ENCODE measurements at places on chromosomes 6 and 20.

GRCh38 chr6:34374069-34374468, 18.4 kb downstream of the NUDT3 start:
- no peak for DNase-seq

DNA sequence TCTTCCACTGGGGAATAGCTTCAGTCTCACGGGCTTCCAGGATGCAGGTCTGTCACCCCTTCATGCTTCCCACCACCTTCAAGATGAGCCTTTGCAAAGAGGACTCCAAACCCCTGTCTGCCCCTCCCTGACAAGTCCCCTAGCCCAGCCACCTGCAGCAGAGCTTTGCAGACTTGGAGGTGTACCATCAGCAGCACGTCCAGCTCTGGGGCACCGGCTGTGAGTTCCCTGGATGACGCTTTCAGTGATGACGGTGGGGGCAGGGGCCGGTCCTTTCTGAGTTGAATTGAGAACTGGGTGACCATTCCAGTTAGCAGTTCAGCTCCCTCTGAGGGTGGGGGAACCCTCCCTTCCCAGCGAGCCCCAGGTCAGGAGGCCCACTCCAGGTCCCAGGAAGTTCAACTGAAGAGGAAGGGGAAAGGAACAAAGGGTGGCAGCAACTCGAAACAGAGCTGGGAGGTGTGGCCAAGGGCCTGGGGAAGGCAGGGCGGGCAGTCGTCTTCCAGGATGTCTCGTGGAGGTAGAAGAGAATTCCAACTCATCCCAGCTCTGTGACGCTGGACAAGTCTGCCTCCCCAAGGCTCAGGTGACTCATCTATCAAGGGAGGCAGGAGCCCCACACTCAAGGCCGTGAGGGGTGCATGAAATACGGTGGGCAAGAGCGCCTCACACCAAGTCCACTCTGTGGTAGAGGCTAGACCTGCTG, 86.0 kb downstream of the PTPN1 start:
- DNase-seq, result no peak

GRCh38 chr6:13287104-13287503, 41.2 kb downstream of the TBC1D7 start:
- DNase-seq, result no peak

DNA sequence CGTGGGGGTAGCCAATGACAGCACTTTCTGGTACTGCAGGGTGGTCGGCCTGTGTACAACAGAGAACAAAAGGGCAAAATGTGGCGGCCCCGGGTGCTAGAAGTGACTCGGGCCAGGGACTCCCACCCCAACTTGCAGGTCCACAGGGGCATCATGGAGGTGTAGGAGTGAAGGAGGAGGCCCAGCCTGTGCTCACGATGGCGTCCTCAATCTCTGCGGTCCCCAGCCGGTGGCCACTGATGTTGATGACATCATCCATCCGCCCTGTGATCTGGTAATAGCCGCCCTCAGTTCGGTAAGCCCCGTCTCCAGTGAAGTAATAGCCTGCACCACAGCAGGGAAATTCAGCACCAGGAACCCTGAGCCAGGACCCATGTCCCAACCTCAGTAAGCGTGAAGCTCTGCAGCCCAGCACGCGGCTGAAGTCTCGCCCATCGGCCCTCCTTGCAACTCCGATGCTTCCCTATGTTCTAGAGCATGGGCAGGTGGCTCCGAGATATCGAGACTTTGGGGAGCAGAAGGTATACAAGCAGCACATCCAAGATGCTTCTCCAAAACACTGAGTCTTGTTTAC, 20.2 kb upstream of the APMAP start:
- no peak for DNase-seq

- no peak for DNase-seq
Observed at GRCh38 chr6:13348334-13349113, 20.2 kb upstream of the TBC1D7 start.

DNA sequence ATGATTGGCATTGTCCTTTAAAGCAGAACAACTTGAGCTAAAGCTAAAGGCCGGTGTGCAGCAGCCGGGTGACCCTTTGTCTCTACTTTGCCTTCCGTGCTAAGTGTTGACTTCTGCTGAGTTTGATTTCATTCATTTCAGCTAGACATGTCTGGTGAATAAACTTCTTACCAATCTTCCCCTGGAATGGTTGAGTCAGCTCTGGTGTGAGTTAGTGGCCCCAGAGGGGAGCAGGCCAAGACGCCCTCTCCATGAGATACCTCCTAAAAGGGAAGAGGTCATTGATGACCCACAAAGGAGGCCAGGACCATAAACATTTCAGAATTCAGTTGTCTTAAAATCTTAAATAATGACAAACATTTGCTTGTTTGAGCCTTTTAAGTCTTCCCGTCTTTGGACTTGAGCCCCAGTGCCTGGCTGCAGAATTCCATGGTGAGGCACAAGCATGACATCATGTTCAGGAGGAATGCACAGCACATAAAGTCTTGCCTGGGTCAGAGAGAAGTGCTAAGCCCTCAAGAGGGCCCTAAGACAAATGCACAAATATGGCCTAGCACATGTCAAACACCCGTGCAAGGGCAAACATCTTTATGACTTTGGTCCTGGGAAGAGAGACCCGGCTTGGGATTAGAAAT, 96.3 kb upstream of the NEDD9 start:
- DNase-seq, result no peak

DNA sequence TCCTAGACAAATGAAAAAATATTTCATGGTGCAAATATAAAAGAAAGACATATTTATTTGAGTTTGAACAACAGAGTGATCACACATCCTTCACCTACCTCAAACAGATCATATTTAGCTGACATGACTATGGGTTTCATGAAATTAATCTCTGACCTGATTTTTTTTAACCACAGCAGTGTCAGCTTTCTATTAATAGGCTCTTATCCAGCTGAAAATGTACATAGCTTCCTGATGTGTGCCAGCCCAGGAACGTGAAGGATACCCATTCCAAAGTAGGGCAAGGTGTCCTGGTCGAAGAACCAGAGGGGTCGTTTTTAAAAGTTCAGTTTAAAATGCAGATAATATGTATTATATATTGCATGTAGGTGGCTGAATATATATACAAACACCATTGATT, 19.8 kb downstream of the TRDN start:
- DNase-seq, result no peak

All from NCI-H2171 (cell line).